ENCODE measurements at places on chromosomes 6 and 20.

DNA sequence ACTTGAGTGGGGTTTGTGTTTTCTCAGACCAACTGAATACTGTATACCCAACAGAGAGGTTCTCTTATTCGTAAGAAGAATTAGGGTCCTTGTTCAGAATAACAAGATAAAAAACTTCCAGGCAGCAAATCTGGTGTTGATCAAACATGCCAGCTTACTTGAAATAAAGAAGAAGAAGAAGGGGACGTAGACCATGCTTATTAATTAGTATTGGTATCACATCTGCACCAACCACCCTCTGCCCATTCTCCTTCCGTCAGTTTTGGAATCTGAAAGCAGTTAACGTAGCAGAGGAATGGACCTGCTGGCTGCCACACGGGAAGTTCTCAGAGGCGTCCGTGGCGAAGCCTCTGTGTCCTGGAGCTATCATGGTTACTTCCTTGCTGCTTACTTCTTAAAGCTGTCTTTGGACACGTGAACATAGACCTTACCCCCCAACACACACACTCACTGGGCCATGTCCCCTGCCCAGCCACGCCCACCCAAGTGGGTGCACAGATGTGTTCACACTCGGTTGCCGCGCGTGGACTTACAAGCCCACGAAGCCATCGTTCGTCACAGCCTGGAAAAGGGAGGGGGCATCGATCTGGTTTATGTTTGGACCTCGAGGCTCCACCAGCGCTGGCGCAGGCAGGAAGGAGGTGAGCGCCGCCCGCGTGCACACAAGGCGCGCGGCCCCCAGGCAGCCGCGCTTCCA is 4.1 kb upstream of the DLL1 start:
- DNase-seq = no peak

- DNase-seq = no peak
Measured at GRCh38 chr6:104688283-104688969, 171.3 kb downstream of the HACE1 start.

DNA sequence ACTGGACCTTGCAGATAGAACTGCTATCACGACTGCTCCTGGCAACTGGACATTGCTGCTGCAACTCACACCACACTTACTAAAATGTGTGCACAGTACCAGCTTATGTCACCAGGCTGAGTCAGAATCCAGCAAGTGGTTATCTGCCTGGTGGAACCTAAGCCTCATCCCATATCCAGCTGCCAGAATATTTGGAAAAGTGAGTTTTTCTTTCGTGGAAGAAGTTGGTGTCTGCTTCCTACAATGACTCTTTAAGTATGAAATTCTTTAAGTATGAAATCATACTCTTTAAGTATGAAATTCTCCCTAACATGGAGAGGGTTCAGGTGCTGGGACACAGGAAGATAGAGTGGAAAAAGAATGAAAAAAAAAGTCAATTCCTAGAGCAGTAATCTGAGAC is 16.4 kb upstream of the POLR1H start:
- no peak for DNase-seq

DNA sequence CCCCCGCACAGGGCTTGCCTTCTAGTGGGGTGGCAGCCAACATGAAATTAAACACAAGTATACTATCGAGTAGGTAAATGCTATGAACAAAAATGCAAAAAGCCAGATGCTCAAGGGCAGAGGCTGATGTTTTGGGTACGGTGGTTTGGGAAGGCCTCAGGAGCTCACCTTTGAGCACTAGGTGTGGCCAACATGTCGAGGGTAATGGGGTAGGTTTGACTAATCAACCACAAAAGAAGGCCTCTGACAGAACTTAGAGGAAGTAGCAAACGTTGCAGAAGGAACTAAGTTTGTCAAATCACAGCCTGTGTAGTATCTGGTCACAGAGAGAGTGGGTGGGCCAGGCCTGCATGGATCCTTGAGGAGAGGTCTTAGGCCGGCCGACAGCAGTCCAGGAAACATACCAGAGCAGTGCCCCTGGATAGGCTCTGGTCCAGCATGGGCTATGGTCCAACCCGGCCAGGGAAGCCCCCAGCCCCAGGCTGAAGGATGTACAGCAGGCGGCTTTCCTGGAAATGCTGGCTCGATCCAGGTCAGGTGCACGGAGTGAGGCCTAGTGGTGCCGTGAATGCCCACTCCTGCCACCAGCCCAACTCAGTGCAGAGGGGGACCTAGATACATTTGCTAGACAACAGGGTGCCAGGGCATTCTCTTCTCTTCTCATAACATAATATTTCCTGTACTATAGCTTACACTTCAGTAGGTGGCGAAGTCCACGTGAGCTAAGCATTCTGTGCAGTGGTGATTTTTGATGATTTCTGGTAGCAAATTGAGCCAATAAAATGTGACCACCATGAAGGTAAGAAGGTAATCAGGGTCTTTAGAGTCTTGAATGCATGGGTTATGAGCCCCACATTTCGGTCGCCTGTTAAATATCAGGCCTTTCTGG is 56.3 kb upstream of the CD93 start:
- no peak for DNase-seq

- DNase-seq = no peak
Measured at GRCh38 chr6:21738180-21739094, 144.9 kb downstream of the SOX4 start.

DNA sequence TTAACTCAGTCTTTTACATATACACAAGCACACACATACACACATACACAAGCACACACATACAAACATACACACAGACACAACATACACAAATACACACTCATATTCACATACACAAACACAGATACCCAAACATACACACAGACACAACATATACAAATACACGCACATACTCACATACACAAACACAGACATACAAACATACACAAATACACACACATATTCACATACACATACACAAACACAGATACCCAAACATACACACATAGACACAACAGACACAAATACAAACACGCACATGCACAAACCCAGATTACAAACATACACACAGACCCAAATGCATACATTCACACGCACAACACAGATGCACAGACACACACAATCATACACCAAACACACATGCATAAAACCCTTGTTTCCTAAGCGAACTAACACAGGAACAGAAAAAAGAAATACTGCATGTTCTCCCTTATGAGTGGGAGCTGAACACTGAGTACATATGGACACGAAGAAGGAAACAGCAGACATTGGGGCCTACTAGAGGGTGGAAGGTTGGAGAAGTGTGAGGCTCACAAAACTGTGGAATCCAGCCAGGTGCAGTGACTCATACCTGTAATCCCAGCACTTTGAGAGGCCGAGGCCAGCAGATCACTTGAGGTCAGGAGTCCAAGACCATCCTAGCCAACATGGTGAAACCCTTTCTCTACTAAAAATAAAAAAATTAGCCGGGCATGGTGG is 34.2 kb downstream of the PIM1 start:
- DNase-seq = no peak

DNA sequence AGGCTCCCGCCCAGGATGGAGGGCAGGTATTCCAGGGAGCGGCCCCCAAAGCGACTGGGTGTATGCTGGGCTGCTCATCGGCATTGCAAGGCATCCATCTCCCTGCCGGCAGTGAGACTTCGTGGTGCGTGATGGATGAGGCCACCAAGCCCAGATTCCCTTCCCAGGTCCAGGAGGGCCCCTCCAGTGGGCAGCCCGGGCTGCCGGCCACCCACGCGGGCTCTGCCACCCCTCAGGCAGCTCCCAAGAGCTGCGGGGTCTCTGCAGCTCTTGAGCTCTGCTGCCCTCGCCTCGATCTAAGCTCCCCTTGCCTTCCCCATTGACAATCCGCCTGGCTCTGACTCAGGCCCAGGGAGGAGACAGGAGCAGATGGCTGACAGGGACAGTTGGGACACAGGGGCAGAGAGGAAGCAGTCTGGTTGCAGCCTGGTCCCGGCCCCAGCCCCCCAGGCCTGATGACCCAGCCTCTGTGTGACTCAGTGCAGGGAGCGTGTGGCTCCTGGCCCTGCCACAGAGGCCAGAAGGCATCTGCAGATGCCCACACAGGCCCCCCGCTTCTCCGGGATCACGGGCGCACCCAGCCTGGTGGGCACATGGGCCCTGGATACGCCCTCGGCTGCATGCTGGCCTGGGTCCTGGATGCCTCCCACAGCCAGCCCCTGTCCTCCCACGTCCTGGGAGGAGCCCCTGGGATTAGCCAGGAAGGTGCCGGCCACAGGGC is 33.0 kb downstream of the SLCO4A1 start:
- no peak for DNase-seq

DNA sequence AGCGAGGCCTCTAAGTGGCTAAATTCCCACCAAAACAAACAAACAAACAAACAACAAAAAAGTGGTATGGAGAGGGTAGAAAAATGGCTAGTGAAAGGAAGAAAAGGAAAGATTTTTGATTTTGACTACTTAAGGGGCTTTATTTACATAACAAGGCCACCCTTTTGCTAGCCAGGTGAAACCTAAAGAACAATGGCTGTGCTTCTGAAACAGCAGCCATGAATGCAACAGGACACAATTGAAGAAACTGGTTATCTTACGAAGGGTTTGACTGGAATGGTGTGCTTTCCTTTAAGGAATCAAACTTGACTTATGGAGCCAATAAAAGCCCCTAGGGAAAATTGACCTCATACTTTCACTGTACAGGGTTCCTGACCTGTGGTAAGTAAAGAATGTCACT is 68.9 kb downstream of the ERMARD start:
- no peak for DNase-seq

DNA sequence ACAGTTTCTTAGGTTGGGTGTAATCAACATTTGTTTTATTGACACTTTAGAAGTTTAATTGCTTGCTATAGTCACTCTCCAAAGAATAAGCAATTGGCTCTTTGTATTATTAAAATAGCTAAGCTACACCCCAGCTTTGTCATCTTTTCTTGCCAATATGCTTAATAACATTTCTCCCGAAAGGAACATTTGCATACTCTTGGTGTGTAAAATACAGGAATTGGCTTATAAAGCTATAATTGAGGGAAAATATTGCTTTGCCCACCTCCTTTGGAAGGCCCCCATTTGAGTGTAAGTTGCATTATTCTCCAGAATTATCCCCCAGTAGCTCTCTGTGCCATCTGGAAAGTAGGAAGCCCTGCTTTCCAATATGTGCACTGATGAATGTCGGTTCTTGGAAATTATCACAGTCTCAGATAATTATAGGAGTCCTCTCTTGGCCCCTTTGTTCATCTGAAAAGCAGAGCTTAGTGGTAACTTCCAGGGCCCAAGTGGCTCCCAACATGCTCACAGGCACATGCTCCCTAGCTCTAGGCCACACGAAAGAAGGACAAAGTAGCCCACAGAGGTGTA is 92.4 kb upstream of the B3GAT2 start:
- no peak for DNase-seq

GRCh38 chr20:44309763-44310663 is 989 bp downstream of the FITM2 start:
- DNase-seq = no peak

DNA sequence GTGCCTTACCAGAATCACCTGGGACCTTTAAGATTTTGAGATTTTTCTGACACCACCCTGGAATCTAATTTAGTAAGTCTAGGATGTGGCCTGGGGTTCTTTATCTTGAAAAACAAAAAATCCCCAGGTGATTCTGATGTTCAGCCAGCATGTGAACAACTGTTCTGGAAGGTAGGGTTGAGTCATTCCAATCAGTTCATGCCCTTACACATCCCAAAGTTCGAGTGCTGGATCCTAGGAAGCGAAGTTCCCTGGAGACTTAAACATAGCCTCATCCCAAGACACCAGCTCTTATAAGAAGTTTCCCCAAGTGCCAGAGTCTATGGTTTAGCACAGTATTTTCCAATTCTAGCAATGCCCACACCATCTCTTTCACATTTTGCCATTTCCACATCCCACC is 6.3 kb upstream of the TSHZ2 start:
- no peak for DNase-seq

- no peak for DNase-seq
Measured at GRCh38 chr6:165580136-165580535, 82.9 kb downstream of the PDE10A start.

GRCh38 chr6:151112130-151112529 is 127.6 kb upstream of the AKAP12 start:
- DNase-seq = no peak

DNA sequence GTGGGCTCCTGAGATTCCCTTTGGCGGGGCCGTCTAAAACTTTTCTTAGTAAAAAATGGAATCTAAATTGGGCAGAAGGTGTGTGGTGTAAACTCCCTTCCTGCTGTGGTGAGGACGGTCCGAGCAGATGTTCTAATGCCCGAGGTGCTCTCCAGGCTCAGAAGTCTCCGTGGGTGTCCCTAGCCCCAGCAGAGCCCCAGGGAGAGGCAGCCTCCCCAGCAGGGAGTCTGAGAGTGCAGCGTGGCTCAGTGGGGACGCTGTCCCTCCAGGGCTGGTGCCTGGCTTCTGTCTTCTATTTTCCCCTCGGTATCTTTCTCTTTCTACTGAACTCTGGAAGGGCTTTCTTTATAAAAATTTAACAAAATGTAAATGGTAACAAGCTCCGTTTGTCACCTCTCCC is 208.2 kb downstream of the SMOC2 start:
- DNase-seq = no peak

DNA sequence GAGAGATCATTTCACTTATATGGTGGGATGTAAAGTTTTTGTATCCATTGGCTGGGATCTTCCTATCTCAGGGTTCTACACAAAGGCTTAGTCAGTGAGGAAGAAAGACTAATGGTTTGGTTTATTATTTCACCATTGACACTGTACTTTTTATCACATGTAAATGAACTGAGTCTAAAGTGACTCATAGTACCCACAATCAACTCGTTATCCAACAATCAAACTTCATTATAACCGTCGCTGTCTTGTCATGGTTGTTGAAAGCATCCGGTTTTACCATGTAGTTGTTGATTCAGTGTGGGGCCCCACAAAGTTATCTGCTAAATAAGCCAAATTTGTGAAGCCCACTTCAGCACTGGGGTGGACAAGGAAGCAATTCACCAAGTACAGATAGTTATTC is 55.8 kb upstream of the MTRF1L start:
- DNase-seq = no peak

DNA sequence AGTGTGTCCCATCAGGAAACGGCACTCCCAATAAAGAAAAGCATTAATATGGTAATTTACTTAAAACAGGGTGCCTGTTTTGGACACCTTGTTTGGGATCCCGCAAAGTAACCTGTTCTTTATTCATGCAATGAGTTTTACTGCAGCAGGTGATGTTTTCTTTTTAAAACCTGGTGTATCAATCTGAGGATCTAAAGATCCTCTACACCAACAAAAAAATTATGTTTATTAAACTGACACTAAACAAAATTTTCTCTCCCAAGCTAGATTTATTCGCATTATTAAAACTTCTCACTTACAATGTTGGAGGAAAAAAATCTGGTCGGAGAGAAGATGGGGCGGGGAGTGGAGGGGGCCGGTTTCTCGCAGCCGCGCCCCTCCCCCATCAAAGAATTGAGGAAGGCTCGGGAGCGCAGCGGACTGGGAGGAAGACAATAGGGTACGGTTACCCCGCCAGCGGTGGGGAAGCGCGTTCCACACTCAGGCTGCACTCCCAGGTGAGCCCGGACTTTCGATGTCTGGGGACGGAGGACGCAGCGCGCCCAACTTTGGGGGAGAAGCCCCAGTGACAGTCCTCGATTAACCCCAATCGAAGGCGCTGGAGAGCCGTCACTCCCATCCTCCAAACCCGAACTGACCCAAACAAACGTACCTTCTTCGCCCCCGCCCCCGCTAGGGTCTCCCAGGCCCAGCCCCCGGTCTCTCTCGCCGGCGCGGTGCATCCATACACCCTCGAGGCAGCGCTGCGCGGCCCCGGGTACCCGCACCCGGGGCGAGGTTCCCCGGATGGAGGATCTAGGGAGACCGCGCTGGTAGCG is 1.3 kb downstream of the CD24 start:
- no peak for DNase-seq

- DNase-seq = no peak
Measured at GRCh38 chr6:90286884-90287488, 9.7 kb downstream of the BACH2 start.

Measured in esophagus squamous epithelium (tissue), 5 donors.